IMR-90 (cell line): ENCODE measurements at places on chromosomes 11 and 22. TPM values are rescaled to one million over a fixed set of nuclear protein-coding genes. Genes with fewer than 3 reads are reported as not detected.

Gene NFAM1
- not detected in 2 replicates for total RNA-seq

Gene CCDC89
- 7.9 and 9.4 TPM in 2 replicates for total RNA-seq

Gene HEPHL1
- under 0.01 TPM in 1 of 2 replicates, not detected in the other for total RNA-seq

DNA sequence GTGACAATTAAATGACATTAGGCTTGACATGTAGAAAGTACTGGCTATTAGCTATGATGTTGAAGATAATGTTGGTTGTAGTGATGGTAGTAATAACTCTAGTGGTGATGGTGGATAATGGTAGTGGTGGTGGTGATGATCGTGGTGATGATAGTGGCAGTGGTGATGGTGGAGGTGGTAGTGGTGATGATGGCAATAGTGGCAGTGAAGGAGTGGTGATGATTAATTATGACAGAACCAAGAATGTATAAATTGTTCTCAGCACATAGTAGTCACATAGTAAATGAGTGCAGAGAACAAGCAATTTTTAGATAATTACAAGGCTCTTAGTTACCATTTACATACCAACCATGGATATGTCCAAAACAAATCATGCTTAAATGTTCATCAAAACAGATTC is 5.3 kb upstream of the CD44 start:
- no peaks in the 10 kb centered on the region for H3K27me3 ChIP-seq
- H3K4me1 ChIP-seq, result peaks cover 7% of the 10 kb centered on the region
- no peaks in the 10 kb centered on the region for H3K36me3 ChIP-seq
- no peak overlapping the region for H3K4me3 ChIP-seq

DNA sequence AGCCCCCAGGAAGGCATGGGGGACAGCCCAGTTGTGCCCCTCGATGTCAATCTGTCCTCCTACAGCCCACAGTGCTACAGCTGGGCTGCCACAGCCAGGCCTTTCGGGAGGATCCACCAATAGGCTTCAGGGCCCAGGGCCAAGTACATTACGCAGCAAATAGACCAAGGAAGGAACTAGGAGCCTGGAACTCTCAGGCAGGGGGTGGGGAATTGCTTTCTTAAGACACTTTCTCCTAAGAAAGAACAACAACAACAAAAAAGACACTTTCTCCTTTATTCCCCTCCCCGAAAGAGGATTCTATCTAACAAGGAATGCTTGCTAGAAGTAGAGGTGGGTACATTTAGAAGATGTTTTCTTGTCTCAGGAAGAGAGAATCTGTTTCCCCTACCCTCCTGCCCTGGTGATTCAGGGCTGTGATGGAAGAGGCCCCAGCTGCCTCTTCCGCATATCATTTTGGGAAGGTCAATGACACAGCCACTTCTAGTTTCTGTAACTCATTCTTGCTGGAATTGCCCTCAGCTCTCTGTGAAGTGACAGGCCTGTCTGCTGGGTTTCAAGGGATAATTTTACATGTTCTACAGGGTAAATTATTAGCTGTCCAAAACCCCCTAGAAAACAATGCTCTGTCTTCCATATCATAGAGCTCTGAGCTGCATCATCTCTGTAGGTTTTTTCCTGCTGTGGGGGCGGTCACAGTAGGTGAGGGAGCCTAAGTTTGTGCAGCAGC is 6.0 kb upstream of the MALAT1 start:
- H3K4me1 ChIP-seq, result peaks cover 53% of the 10 kb centered on the region
- H3K27ac ChIP-seq, result peak overlapping the region; percentile 98
- no peak overlapping the region for H3K4me3 ChIP-seq
- no peaks in the 10 kb centered on the region for H3K36me3 ChIP-seq
- peak; percentile 89 for DNase-seq
- H3K27me3 ChIP-seq, result no peaks in the 10 kb centered on the region

DNA sequence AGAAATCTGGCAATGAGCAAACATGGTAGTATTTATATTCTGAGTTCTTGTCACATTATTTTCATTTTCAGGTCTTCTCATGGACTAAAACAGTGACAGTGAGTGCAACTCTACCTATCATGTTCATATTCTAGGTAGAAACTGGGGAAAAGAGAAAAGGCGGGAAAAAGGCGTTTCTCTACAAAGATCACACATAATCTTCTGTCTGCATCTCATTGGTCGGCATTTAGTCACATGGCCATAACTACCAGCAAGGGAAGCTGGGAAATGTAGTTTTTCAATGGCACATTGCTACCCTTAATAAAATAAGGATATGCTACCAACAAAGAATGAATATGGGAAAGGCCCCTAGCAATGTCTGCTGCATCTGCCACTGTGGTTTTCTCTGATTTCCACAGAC is 57.6 kb upstream of the B3GAT1 start:
- H3K4me3 ChIP-seq, result no peak overlapping the region
- no peaks in the 10 kb centered on the region for H3K4me1 ChIP-seq
- no peak for DNase-seq

DNA sequence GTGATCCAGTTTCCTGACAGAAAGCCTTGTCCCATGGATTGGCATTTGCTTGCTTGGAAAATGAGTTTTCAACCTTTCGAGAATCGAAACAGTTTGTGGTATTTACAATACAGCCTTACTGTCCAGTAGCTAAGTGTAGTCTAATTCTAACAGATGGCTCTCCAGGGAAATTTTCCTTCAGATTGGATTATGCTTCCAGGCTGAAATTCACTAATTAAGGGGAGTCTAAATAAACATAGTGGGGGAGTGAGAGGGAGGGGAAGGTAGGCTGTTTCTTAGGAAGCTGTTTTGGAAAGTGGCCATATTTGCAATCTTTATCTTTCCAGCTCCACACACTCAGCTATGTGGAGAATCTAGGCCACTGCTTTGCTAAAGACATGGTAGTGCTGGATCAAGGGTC is 81.3 kb downstream of the SYT9 start:
- H3K27ac ChIP-seq, result no peak overlapping the region
- DNase-seq, result no peak
- no peaks in the 10 kb centered on the region for H3K36me3 ChIP-seq
- no peaks in the 10 kb centered on the region for H3K4me1 ChIP-seq

DNA sequence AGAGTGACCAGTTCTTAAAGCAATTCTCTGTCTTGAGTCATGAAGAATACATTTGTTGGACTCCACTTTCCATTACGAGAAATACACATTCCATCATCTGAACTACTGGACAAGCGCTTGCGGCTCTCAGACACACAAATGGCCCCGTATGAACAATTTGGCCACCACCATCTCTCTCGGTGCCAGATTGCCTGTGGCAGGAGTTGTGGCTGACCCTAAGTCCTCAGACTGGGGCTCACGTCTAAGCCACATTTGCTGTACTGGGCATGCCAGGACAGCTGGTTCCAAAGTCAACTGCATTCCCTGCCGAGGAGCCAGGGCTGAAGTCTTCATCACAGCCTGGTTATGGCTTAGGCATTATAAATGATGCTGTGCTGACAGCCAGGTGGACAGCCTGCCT is 227.5 kb downstream of the MIAT start:
- no peak for DNase-seq
- peaks cover 12% of the 10 kb centered on the region for H3K4me1 ChIP-seq
- no peak overlapping the region for H3K27ac ChIP-seq
- H3K4me3 ChIP-seq, result no peak overlapping the region
